ENCODE measurements at places on chromosomes 1 and 21.
A peak's percentile ranks its signal among the peaks of the same experiment; 100 is the strongest.

DNA sequence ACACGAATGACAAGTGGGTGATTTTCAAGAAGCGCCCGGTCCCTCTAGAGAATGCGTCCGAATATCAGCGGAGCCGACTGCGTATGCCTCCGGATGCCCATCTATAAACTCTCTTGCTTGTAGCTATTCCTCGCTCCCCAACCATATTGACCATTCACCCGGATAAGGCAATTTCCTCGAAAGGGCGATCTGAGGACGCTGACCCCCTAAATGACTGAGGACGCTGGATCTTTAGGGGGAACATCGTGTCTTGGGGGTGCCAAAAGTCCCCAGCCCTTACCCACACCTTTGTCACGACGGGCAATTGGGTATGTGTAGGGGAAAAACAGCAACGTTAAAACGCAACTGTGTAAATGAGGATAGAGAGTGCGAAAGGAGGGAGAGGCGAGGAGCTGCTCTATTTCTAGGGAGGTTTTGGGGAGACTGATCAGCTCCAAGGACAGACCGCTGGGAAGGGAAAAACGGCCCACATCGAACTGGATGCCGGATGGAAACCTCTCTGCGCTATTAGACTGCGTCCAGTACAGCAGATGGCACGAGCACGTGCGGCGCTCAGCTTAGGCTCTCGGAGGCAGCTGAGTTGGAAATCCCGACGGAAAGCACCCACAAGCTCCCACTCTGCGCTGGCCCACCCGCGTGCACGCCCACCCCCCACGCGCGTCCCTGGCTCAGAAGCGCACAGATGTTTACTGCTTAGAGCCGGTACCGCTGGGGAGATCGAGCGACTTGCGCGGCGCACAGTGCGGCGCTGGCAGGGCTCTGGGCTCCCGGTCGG is 2.9 kb upstream of the PRRX1 start:
- no peak for DNase-seq

DNA sequence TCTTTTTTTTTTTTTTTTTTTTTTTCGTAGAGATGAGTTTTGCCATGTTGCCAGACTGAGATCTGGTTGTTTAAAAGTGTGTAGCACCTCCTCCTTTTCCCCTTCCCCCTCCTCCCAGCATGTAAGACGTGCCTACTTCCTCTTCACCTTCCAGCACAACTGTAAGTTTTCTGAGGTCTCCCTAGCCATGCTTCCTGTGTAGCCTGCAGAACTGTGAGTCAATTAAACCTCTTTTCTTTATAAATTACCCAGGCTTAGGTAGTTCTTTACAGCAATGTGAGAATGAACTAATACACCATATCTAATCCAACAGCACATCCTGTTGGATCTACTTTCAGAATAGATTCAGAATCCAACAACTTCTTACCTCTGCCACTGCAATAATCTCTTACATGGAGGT is 111.1 kb downstream of the CLIC6 start:
- DNase-seq: no peak

DNA sequence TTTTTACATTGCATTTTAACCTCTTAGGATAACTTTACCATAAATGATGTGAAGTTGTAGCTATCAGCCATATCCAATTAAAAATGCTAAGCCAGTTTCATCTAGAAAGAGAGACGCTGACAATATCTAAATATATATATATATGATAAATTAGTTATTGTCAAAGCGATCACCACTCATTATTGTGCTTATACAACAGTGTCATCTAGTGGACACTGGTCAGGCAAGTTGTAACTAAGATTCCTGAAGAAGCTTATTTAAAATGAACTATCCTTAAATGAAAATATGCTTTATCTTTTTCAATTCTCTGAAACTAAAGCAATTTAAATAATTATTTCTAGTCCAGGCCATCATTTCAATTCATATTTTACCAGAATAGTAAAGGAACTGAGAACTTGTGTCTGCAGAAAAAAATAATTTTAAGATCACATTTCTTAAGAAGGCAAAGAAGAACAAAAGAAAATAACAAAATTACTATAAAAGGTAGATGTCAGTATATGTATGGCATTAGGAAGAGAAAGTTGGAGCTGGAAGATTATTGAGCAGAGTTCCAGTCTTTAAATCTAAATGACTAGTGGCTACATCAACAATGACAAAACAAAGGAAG is 193.3 kb upstream of the SNX7 start:
- DNase-seq: peak; percentile 18

- DNase-seq: no peak
Measured at GRCh38 chr1:3186526-3186921, 117.5 kb downstream of the PRDM16 start.

DNA sequence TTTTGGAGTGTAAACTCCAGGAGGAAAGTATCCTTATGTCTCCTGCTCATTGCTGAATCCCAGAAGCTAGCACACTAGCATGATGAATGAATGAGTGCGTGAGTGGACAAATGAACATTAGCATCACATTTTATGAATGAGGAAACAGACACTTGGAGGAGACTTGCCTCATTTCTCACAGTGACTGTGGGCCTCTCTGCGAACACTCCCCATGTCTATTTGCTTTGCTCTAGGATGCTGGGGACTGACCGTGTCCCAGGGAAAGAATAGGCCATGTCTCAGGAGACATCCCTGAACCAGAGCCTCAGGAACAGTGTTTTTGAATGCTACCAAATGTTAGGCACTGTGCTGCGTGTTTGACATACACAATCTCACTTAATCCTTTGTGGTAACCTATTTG is 140.9 kb downstream of the OMA1 start:
- DNase-seq: no peak

- no peak for DNase-seq
Measured at GRCh38 chr1:56409112-56409691, 170.2 kb downstream of the PLPP3 start.

All from NT2/D1 (cell line).